ENCODE measurements at places on chromosomes 6 and 20.

GRCh38 chr6:82396964-82397751 is 33.5 kb downstream of the TPBG start:
- peak; percentile 18 for DNase-seq

DNA sequence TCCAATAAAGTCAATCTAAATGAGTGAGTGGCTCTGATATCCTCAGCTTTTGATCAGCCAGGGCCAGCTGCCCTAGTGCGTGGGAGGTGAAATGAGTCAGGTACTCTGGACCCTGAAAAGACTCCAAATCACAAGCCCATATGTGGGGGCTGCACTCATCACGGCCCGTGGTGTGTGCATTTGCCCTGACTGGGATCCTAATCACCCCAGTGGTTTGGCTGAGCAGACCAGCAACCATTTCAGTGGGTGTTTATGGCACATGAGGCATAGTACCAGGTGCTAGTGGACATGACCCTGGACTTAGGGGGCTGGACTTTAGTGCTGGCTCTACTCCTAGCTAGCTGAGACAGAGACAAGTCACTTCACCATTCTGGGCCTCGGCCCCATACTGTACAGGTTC is 39.4 kb downstream of the SCML4 start:
- DNase-seq, result no peak

GRCh38 chr6:136526937-136527336 is 23.3 kb downstream of the MAP7 start:
- no peak for DNase-seq

- DNase-seq, result no peak
Measured at GRCh38 chr6:139436200-139436956, 61.9 kb upstream of the CITED2 start.

- DNase-seq, result no peak
Measured at GRCh38 chr6:139429580-139430145, 55.2 kb upstream of the CITED2 start.

GRCh38 chr20:18754030-18754652 is 59.4 kb upstream of the SCP2D1 start:
- DNase-seq, result no peak

- peak; percentile 54 for DNase-seq
Measured at GRCh38 chr6:85419046-85419759, 30.7 kb upstream of the NT5E start.

DNA sequence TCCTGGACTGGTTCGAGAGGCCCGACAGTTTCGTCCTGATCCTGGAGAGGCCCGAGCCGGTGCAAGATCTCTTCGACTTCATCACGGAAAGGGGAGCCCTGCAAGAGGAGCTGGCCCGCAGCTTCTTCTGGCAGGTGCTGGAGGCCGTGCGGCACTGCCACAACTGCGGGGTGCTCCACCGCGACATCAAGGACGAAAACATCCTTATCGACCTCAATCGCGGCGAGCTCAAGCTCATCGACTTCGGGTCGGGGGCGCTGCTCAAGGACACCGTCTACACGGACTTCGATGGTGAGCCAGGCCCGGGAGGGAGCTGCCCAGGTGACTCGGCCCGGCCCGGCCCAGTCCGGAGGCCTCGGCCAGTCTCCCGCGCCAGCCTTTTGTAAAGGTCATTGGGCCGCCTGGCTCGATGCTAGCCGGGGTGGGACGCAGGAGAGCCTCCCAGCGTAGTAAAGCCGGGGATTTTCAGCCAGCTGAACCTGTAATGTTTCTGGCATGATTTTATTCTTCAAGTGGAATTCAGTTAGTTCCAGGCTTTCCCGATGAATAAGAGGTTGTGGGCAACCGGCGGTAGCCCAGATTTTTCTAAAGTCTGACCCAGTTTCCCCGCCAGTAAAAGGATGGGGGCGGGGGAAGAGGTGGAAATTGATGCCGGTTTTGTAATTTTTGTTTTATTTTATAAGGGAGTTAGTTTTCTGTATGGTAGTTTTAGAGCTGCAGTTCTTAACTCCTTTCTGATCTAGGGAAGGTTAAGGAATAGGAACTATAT is 1.4 kb downstream of the PIM1 start:
- DNase-seq, result no peak

DNA sequence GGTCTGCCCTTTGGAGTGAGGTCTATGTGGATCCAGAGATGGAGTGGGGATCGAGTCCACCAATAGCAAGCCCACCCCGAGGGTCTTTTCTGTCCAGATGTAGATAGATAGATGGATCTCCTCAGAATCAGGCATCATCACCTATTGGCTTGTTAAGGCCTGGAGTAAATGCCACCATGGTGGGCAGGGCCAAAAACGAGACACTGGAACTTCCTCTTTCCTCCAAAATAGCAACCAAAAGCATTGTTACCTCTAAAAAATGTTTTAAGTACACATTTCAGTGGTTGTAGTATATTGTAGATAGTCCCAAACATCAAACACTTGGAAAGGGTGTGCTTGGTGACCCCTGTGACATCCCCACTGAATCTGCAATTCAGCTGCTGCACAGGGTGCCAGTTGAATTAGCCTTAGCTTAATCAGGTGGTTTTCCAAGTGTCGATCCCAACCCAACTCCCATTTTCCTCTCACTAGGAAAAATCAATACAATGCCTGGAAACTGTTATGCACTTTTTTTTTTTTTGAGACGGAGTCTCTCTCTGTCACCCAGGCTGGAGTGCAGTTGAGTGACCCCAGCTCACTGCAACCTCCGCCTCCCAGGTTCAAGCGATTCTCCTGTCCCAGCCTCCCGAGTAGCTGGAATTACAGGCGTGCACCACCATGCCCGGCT is 35.0 kb upstream of the NELFCD start:
- peak; percentile 51 for DNase-seq

DNA sequence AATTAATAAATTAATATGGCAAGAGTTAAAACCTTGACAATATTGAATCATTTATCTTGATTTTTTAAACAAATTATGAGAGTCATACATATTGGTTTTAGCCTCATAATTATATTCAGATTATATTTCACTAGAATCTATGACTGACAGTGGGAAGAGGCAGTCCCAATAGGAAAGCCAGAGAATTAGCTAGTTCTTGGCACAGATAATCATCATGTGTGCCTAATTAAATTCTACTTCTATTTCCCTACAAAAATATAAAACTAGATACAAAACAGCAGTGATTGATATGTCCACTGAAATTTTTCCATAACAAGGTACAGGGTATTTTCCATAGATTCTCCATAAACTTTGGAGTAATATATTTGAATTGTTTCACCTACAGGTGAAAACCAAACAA is 38.6 kb downstream of the COL9A1 start:
- DNase-seq, result no peak
